ENCODE measurements at places on chromosomes 12 and 14. TPM values are rescaled to one million over a fixed set of nuclear protein-coding genes. Genes with fewer than 3 reads are reported as not detected.

Gene CPSF2
- 30.0 TPM for polyA plus RNA-seq

Gene CNTN1
- polyA plus RNA-seq: 141 TPM

Gene NINJ2
- 0.92 TPM for polyA plus RNA-seq

Gene KRT74
- 0.35 TPM for polyA plus RNA-seq

Gene OLR1
- polyA plus RNA-seq: 0.28 TPM

Gene DENND5B
- polyA plus RNA-seq: 30.1 TPM

Gene RNU4-1
- not detected for polyA plus RNA-seq

Gene FAM234B
- 76.6 TPM for polyA plus RNA-seq

Gene TAPBPL
- 10.6 TPM for polyA plus RNA-seq

Gene SRGAP1
- 40.7 TPM for polyA plus RNA-seq

Gene CMTM5
- polyA plus RNA-seq: not detected

All from Purkinje cell (primary cell).